ENCODE measurements at places on chromosomes 1 and 21.

DNA sequence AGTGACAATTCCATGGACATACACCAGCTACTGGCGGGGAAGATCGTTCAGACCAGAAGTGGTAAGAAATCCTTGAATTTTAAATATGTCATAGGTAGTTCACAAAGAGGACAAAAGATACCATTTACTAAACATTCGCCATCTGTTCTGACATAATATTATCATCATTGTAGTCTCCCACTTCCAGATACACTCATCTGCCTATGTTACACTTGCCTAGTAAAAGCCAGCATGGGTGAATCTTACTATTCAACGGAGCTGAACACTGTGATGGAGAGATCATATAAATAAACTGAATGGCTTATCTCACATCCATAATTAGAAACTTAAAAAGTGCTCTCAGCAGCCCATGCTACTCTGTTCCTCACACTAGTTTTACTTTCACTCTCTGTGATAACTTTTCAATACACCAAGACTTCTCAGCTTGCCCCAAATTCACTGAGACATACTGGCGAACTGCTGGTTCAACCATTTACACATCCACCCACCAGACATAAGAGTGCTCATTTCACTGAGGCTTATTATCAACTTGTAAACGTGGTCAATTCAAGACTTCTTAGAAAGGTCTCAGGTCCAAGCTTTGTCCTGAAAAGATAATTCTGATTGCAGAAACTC is 463 bp upstream of the PRRC2C start:
- DNase-seq: no peak

- DNase-seq: no peak
These were observed 1.8 kb downstream of the SLC45A3 start for GRCh38 chr1:205678286-205679111.

DNA sequence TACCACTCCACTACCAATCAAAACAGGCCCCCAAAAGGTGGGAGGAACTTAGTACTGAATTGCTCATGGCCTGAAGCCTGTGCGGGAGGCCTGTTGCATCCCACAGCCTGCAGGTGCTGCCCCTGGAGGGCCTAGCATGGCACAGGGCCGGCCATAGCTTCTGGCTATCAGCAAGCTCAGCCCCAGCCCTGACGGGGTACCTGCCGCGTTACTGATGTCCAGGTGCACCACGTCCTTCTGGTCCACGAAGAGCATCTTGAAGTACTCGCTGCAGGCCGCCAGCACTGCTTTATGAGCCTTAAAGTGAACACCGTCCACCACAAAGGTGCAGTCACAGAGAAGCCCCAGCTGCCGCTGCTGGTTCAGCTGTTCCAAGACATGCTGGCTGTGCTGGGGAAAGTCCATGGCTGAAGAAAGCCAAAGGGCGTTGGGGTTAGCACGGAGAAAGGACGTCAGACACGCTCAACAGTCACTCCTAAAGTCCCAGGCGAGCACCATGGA is 27.8 kb downstream of the ZBTB17 start:
- DNase-seq: no peak

- DNase-seq: no peak
These were observed 958 bp downstream of the LYPLAL1 start for GRCh38 chr1:219174460-219175211.

DNA sequence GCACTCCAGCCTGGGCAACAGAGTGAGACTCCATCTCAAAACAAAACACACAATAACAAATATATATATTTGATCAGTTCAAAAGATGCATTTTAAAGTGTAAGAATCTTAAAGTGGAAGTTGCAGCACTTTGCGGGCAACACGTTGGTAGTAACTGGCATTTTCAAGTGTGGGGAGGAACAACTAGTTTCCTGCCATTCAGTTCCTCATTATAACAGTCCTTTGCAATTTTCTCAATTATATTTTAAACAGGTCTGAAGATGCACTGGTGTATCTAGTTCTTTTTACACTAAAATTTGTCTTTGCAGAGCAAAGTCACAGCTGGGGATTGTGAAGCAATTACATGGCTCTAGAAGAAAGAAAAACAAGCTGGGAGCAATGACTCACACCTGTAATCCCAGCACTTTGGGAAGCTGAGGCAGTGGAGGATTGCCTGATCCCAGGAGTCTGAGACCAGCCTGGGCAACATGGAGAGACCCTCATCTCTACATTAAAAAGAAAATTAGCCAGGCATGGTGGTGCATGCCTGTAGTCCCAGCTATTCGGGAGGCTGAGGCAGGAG is 25.3 kb downstream of the RRAGC start:
- no peak for DNase-seq

- no peak for DNase-seq
These were observed 49.6 kb downstream of the SLC66A1 start for GRCh38 chr1:19361611-19362147.

DNA sequence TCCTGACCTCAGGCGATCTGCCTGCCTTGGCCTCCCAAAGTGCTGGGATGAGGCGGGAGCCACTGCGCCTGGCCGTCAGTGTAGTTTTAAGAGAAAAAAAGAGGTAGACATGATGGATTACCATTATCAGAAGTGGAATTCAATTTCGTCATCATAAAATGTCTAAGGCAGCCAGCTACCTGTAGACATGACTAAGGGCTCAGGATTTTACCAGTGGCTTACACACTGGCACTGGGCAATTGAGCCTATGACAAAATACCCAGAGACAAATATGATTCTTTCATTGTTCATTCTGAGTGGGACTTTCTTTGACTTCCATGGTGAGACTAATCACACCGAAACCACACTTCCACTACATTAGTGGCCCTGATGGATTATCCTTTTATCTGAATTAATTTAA is 181.5 kb downstream of the GABPA start:
- DNase-seq: no peak

DNA sequence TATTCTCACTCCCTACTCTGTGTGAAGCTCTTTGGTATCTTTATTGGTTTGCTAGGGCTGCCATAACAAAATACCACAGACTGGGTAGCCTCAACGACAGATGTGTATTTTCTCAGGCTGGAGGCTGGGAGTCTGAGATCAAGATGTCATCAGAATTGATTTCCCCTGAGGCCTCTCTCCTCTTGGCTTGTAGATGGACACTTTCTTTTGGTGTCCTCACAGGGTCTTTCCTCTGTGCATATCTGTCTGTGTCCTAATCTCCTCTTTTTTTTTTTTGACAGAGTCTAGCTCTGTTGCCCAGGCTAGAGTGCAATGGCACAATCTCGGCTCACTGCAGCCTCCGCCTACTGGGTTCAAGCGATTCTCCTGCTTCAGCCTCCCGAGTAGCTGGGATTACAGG is 71.4 kb upstream of the KCNJ6 start:
- no peak for DNase-seq

DNA sequence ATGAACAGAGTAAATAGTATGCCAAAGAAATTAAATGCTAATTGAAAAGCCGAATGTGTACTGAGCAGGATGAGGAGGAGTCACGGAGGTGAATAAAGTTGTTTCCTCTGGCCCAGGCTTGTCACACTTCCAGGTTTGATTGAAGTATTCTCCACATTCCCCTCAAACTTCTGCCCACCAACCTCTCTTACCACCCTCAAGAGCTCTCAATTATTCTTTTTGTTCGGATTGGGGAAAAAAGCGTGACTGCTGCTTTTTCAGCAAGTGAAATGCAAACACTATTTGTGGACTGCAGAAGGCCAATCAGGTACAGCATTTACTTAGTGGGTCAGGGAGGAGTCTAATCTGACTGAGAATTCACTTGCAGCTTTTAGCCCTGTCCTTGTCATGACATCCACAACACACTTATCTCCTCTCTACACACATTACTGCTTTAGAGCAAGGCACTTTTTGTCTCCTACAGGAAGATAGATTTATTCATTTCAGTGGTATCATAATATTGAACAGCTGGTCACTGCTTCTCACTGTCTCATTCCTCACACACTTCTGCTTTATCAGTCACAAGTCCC is 375.6 kb upstream of the PRMT6 start:
- DNase-seq: no peak

DNA sequence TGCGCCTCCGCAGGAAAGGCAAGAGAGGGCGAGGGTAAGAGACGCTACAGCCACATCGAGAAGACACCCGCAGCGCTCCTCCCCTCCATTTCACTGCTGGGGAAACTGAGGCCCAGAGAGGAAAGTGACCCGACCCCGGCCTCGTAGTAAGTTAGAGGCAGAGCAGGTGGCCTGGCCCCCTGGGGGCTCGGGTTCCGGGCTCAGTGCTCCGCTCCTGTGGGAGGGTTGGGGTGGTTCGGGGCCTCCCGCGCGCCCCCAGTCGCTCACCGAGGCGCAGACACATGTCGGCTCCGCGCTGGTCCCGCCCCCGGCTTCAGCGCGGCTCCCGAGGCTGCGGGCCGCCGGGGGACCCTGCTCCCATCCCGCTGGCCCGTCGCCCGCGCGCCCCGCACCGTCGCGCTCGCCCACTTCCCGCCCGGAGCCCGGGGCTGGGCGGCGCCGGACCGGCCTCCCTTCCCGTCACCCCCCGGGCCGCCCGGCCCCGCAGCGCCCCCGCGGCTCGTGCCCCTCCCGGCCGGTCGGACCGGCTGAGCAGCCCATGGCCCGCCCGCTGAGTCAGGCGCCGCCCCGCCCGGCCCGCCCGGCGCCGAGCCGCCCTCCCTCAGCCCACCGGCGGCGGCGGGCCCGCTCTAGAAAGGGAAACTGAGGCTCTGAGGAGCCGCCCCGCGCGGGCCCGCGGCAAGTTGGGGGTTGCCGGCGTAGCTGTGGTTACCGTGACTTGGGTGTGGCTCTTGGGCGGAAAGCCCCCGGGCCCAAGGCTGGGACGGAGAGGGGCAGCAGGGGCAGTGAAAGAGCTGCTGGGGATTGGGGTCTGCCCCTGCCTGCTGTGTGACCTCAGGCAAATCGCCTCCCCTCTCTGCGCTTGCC is at the start of gene TMEM54:
TMEM54 (minus strand) TSS at position 434 of the 867 bp plus-strand sequence; CDS start at position 283, 151 bp downstream.
- peak; percentile 68 for DNase-seq

DNA sequence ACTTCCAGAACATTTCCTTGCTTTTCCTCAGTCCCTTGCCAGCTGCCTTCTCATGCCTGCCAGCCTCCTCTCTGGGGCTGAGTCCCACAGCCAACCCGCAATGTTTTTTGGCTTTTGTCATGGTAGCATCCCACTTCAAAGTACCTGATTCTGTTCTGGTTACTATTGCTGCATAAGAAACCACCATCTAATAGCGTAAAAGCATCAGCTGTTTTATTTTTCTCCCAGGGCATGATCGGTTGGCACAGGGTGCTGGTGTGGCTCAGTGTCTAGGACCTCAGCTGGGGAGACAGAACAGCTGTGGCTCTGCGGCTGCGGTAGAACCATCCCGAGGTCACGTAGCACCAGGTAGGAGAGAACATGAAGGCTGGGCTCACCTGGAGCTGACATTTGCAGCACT is 8.9 kb upstream of the PRMT2 start:
- DNase-seq: no peak

DNA sequence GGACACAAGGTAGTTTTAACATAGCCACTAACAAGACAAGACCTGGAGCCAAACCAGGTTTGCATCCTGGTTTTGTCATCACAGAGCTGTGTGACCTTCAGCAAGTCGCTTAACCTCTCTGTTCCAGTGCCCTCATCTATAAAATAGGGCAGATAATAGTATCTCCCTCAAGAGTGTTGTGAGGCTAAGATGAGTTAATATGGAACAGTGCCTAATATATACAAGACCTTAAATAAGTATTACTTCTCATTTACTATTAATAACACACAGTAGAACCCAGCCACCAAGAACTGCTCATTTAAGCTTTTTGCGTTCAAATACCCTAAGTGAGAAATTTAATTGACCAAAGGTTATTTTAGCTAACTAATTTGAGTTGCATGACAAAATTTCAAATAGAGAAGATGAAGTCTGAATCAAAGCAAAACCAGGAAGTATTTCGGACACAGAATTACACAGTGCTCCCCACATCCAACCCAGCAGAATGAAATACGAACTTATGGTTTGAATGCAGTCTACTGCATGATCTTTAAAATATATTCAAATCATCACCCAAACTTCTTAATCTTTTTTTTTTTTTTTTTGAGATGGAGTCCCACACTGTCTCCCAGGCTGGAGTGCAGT is 123.9 kb upstream of the KRTAP19-8 start:
- no peak for DNase-seq

DNA sequence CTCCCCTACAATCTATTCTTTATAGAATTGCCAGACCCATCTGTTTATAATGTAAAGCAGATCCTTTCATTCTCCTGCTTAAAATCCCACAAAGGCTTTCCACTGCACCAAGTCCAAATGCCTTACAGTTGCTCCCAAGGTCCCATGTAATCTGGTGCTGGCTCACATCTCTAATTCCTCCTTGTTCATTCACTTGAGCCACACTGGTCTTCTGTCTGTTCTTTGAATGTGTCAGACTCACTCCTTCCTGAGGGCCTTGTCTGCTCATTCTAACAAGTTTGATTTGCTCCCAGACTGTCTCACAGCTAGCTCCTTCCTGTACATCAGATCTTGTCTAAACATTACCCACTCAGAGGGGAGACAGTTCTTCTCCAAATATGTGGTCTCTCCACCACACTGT is 38.9 kb downstream of the ALG14 start:
- DNase-seq: no peak

GRCh38 chr1:170284951-170285350 is 139.2 kb downstream of the NTMT2 start:
- no peak for DNase-seq

GRCh38 chr1:155990005-155990739 is 11.8 kb upstream of the ARHGEF2 start:
- DNase-seq: no peak

DNA sequence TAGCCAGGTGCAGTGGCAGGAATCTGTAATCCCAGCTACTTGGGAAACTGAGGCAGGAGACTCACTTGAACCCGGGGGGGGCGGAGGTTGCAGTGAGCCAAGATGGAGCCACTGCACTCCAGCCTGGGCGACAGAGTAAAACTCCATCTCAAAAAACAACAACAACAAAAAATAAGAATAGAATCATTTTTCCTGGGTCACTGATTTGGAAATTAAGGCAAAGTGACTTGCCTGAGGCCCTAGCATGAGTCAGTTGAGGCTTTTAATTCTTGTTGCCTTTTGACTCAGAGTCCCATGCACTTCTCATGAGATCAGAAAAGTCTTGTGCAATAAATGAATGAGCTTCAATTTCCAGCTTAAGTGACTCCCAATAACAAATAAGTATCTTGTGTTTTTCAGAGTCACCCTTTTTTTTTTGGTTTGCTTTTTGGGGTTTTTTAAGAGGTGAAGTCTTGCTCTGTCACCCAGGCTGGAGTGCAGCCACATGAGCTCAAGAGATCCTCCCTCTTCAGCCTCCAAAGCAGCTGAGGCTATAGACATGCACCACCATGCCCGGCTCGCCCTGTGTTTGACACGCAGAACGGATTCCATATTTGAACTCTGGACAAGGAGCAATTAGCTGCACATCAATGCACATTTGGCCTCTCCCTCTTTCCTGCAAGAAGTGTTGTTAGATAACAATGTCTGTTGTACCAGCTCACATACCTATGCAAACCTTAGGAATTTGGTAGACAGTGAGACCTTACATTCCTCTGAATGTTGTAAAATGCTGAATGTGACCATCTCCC is 3.4 kb upstream of the PLEKHM2 start:
- DNase-seq: no peak

- no peak for DNase-seq
These were observed 181.9 kb upstream of the ESRRG start for GRCh38 chr1:216905137-216905536.

GRCh38 chr1:101379950-101380349 is 143.1 kb downstream of the S1PR1 start:
- DNase-seq: no peak

GRCh38 chr1:223713546-223714420 is 1.4 kb downstream of the CAPN2 start:
- DNase-seq: no peak

Data from 8988T (cell line).